ENCODE measurements at places on chromosomes 5 and 9. TPM values are rescaled to one million over a fixed set of nuclear protein-coding genes. Genes with fewer than 3 reads are reported as not detected.

ESM1 gene
- total RNA-seq = 25.5 TPM

FAM120A gene
- 90.5 TPM for total RNA-seq

PCDHB16 gene
- 5.1 TPM for total RNA-seq

OR13C3 gene
- total RNA-seq = not detected

SPINK1 gene
- total RNA-seq = not detected

SLC6A18 gene
- not detected for total RNA-seq

NELFB gene
- 69.6 TPM for total RNA-seq

CTNND2 gene
- total RNA-seq = not detected

BTNL9 gene
- not detected for total RNA-seq

SLC36A2 gene
- total RNA-seq = not detected

PURA gene
- 30.6 TPM for total RNA-seq

All from GM23248 (cell line).